ENCODE measurements at places on chromosomes 4 and X.

DNA sequence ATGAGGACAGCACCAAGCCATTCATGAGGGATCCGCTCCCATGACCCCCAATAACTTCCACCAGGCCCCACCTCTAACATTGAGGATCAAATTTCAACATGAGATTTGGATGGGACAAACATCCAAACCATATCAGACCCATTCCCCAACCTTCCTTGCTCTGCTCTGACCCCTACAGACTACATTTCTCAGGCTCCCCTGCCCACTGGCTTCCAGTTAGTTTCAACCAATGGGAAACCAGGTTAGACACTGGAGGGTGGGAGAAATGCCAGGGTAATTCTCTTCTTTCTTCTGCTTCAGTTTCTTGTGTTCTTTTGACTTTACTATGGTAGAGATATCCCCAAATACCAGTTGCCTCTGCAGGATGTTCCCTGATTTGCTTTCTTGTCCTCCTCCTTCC is 125.7 kb downstream of the CLCN4 start:
- DNase-seq, result no peak

GRCh38 chr4:109462297-109462696 is 28.7 kb downstream of the SEC24B start:
- no peak for DNase-seq

- no peak for DNase-seq
These were observed 21.1 kb upstream of the SMIM10 start for GRCh38 chrX:134969726-134970125.

- DNase-seq, result no peak
These were observed 50.9 kb downstream of the UCHL1 start for GRCh38 chr4:41307638-41308037.

DNA sequence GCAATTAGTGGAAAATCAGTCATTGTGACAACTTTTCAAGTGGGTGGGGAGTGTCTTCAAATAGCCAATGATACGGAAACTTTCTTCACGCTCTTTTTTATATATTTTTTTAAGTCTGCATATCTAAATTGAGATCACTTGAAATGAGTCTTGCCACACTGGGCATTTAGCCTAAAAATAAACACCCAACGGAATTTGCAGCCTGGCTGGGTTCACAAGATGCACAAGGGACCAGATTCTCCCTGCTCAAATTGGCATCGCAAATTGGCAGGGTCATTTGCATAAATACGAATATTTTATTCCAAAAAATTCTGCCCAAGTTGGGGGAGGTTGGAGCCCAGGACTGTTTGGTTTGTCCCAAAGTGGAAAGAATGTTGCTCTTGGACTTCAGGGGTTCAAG is 87.6 kb downstream of the LIMCH1 start:
- no peak for DNase-seq

GRCh38 chrX:10197279-10198210 is 40.8 kb downstream of the CLCN4 start:
- DNase-seq, result no peak

DNA sequence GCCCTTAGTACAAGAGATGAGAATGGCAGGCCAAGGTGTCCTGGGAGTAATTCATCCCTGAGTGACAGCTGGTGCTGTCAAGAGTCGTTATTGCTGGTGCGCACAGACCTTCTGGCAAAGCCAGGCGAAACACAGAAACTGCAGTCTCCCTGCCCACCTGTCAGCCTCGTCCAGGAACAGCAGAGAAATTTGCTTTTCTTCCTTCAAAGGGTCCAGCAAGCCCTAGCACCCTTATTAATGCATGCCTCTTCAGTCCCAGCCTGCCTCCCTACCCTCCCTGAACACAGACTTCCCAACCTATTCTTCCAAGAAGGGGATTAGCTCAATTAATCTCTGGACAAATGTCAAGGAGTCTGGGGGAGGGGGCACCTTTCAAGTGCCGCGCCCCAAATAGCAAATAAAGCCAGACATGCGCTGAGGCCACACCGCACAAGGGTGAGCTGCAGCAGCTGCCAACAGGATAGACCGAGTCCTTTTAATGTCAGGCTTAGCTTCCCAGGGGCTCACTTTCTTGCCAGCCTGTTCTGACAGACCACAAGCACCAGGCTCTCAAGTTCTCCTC is 250.7 kb upstream of the RASGEF1B start:
- DNase-seq, result peak; percentile 73

Data from posterior cingulate gyrus (tissue), 11 donors.